HFFc6 (cell line): ENCODE measurements at places on chromosomes 1 and 21. TPM values are rescaled to one million over a fixed set of nuclear protein-coding genes. Genes with fewer than 3 reads are reported as not detected.

DNA sequence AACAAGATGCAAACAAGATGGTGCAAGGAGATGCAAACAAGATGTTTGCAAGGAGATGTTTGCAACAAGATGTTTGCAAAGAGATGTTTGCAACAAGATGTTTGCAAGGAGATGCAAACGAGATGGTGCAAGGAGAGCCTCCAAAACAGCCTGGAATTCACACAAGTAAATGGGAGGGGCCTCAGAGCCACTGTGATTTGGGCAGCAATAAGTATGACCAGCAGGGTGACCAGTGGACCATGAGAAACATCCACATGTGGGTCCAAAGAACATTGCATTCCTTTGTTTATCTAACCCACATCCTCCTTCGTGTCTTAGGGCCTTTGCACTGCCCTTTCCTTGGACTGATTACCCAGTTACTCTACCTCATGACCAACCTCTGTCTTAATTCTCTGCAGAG, 162.9 kb downstream of the PLPP3 start:
- H3K4me1 ChIP-seq = no peaks in the 10 kb centered on the region
- no peaks in the 10 kb centered on the region for H3K27me3 ChIP-seq
- DNase-seq = no peak
- H3K27ac ChIP-seq = no peak overlapping the region

GRCh38 chr1:37725851-37726613, 33.7 kb downstream of the CDCA8 start:
- H3K4me3 ChIP-seq = no peak overlapping the region
- H3K27me3 ChIP-seq = peaks cover 50% of the 10 kb centered on the region
- no peaks in the 10 kb centered on the region for H3K36me3 ChIP-seq
- no peaks in the 10 kb centered on the region for H3K4me1 ChIP-seq
- no peak for DNase-seq
- no peak overlapping the region for H3K27ac ChIP-seq

- peaks cover 24% of the 10 kb centered on the region for H3K4me1 ChIP-seq
- no peak overlapping the region; the same call in 1 of the 2 replicates for H3K4me3 ChIP-seq
- no peak for DNase-seq
- peaks cover 9% of the 10 kb centered on the region; the same call in 1 of the 2 replicates for H3K36me3 ChIP-seq
- H3K27ac ChIP-seq = no peak overlapping the region
Observed at GRCh38 chr1:245715291-245715701, 560.5 kb downstream of the KIF26B start.

LCE1C gene
- total RNA-seq = not detected in 3 replicates
